ENCODE measurements at places on chromosomes 16 and 17. TPM values are rescaled to one million over a fixed set of nuclear protein-coding genes. Genes with fewer than 3 reads are reported as not detected.
A peak's percentile ranks its signal among the peaks of the same experiment; 100 is the strongest.

DNA sequence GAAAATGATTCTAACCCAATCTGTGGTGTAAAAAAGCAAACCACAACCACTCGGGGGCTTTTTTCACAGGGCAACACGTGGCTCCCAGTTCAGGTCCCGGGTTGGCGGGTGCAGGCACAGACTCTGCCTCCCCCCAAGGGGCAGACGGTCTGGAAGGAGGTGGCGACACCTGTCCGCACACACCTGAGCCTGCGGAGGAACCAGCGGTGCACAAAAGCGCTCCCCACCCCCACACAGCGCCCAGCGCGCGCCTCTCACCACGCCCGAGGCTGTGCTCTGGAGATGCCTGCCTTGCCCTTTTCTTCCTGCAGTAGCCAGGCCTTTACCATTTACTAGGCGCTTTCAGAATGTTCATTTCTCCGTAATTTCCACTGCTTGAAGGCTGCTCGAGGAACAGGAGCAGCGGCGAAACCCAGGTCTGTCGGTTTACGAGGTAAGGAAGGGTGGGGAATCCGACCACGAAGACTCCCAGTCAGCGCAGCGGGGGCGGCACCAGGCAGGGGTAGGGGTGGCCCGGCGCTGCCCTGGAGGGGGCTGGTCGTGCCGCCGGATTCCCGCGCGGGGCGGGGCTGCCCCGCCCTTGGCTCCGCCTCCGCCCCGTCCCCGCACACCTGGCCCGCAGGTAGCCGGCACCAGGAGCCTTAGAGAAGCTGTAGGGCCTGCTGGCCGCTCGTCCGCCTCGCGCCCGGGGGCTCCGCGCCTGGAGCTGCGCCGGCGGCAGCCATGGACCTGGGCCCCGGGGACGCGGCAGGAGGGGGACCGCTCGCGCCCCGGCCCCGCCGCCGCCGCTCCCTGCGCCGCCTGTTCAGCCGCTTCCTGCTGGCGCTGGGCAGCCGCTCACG, at the start of gene USP43:
TSS of gene USP43 (plus strand) at position 608 of the 842 bp plus-strand sequence. CDS start at position 724, 116 bp downstream.
- H3K4me1 ChIP-seq: no peaks in the 10 kb centered on the region
- no peaks in the 10 kb centered on the region for H3K36me3 ChIP-seq
- H3K27me3 ChIP-seq: no peaks in the 10 kb centered on the region
- peak within 1 kb of the TSS; percentile 97 for H3K27ac ChIP-seq

GRCh38 chr17:40614431-40615067, 33.1 kb downstream of the SMARCE1 start:
- H3K27ac ChIP-seq: no peak overlapping the region
- no peaks in the 10 kb centered on the region for H3K36me3 ChIP-seq
- H3K27me3 ChIP-seq: no peaks in the 10 kb centered on the region
- no peaks in the 10 kb centered on the region for H3K4me1 ChIP-seq
- no peak for DNase-seq

Gene TUBD1
- polyA plus RNA-seq: 8.4 TPM

- no peaks in the 10 kb centered on the region for H3K36me3 ChIP-seq
- no peaks in the 10 kb centered on the region for H3K27me3 ChIP-seq
- peak overlapping the region; percentile 76 for H3K27ac ChIP-seq
- peak overlapping the region; percentile 80 for H3K4me3 ChIP-seq
Measured at GRCh38 chr17:77141846-77142449, 1.2 kb downstream of the SEC14L1 start.

- H3K27me3 ChIP-seq: no peaks in the 10 kb centered on the region
- DNase-seq: peak; percentile 12
- no peaks in the 10 kb centered on the region for H3K4me1 ChIP-seq
- H3K36me3 ChIP-seq: no peaks in the 10 kb centered on the region
Measured at GRCh38 chr16:32116080-32116479, 137.0 kb upstream of the TP53TG3D start.

DNA sequence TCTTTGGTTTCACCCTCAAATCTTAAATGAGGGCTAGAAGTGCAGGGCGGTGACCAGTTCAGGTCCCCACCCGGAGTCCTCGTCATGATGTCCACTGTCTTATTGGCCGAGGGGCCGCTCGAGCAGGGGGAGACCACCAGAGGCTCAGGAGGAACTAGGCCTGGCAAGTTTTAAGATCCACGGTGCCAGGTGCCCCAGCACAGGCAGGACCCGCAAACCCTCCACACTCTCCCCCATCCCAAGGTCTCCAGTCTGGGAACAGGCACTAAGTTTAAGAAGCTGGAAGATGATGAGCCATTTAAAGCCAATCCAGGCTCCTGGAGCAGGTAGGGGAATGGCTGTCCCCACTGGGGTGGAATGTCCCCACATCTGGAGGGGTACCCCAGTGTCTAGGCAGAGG, 4.1 kb downstream of the DLX3 start:
- H3K27ac ChIP-seq: no peak overlapping the region
- H3K4me1 ChIP-seq: no peaks in the 10 kb centered on the region
- no peak for DNase-seq
- H3K4me3 ChIP-seq: no peak overlapping the region
- no peaks in the 10 kb centered on the region for H3K36me3 ChIP-seq

Gene NPIPB2
- 6.6 TPM for polyA plus RNA-seq

GRCh38 chr16:55530316-55530856, 21.5 kb downstream of the LPCAT2 start:
- H3K36me3 ChIP-seq: no peaks in the 10 kb centered on the region
- no peak for DNase-seq
- H3K4me3 ChIP-seq: no peak overlapping the region
- H3K27me3 ChIP-seq: peaks cover 4% of the 10 kb centered on the region
- H3K4me1 ChIP-seq: no peaks in the 10 kb centered on the region
- no peak overlapping the region for H3K27ac ChIP-seq

Gene NUBP2
- polyA plus RNA-seq: 55.7 TPM

DNA sequence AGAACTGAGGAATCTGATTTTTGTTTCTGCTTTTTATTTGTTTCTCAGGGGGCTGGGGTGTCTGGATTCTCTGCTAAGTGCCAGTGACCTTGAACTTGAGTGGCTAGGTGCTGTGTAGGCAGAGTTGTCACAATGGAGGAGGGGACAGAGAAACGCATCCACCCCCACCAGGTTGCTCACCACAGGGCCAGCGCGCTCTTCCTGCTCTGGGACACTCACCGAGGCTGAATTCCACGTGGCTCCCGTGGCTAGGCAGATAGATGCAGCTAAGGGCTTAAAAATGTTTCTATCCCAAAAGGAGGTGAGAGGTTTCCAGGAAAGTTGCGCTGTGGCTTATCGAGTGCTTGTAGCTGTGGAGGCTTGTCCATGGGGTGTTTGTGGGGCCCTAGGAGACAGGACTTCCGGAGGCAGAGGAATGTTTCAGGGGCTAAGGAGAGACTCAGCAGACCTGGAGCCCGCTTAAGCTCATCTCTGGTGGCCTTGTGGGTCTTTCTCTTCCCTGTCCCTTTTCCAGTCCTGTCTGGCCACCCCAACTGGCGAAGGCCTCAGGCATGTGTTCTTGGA, 36.8 kb downstream of the ADCY7 start:
- H3K36me3 ChIP-seq: no peaks in the 10 kb centered on the region
- no peak overlapping the region for H3K27ac ChIP-seq
- no peak for DNase-seq
- H3K4me1 ChIP-seq: no peaks in the 10 kb centered on the region

DNA sequence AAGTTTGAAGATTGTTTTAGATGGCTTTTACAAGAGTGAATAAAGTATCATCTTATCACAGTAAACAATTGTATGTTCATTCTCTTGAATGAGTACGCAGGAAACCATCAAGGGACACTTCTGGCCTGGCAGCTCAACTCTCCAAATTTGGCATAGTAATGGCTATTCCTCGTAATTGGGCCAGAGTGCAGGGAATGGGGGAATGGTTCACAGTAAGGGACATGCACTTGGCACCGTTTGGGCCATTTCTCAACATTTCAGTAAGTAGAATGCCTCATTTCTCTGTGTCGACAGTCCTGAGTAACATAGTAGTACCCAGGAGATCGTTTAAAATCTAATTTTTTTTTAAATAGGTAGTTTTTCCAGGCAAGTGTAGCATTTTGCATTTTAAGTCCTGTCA, 309.6 kb downstream of the KCNJ2 start:
- no peak for DNase-seq
- no peaks in the 10 kb centered on the region for H3K36me3 ChIP-seq
- H3K27me3 ChIP-seq: no peaks in the 10 kb centered on the region
- H3K4me1 ChIP-seq: no peaks in the 10 kb centered on the region
- no peak overlapping the region for H3K4me3 ChIP-seq

Gene HIGD1B
- 1.4 TPM for polyA plus RNA-seq

DNA sequence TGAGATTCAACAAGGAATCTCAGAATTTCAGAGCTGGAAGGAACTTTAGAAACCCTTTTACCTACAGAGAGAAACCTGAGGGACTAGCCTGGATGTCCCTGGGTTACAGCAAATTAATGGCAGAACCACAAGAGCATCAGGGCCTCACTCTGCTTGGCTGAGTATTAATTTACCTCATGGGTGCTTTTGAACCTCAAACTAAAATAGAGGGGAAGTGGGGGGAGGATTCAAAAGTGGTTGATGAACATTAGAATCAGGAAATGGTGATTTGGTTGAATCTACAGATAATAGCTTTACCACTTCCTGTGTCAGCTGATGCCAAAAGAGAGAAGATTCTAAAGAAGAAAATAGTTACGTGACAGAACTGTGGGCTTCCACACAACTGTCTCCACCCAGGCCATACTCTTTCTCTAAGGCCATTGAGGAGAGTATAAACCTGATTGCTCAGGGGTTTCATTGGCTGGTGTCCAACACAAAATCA, 11.3 kb upstream of the SKAP1 start:
- no peak overlapping the region for H3K27ac ChIP-seq
- no peaks in the 10 kb centered on the region for H3K27me3 ChIP-seq
- no peaks in the 10 kb centered on the region for H3K36me3 ChIP-seq
- no peak overlapping the region for H3K4me3 ChIP-seq

DNA sequence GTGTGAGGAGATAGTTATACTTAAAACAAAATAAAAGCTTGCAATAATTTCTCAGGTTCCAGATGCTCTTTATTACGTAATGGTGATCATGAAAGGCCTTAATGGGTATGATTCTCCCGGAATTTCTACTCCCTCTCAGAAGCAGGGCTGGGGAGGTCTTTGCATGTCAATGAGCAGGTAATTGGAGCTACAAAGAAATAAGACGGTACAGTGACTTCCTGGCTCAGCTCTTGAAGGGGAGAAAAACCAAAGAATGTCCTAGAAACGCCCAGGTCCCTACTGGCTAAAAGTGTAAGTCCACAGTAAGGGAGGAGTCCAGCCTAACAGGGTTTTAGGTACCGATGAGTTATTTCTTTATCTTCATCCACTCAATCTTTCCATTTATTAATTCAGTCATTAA, 390.9 kb downstream of the TMEM114 start:
- DNase-seq: no peak
- H3K4me1 ChIP-seq: no peaks in the 10 kb centered on the region
- H3K27me3 ChIP-seq: no peaks in the 10 kb centered on the region
- H3K27ac ChIP-seq: no peak overlapping the region
- H3K4me3 ChIP-seq: no peak overlapping the region

GRCh38 chr17:70158591-70158990, 10.7 kb upstream of the KCNJ2 start:
- H3K36me3 ChIP-seq: no peaks in the 10 kb centered on the region
- no peaks in the 10 kb centered on the region for H3K4me1 ChIP-seq
- H3K27ac ChIP-seq: no peak overlapping the region
- H3K27me3 ChIP-seq: no peaks in the 10 kb centered on the region
- DNase-seq: no peak
- H3K4me3 ChIP-seq: no peak overlapping the region

Gene PPY
- polyA plus RNA-seq: 57.7 TPM

DNA sequence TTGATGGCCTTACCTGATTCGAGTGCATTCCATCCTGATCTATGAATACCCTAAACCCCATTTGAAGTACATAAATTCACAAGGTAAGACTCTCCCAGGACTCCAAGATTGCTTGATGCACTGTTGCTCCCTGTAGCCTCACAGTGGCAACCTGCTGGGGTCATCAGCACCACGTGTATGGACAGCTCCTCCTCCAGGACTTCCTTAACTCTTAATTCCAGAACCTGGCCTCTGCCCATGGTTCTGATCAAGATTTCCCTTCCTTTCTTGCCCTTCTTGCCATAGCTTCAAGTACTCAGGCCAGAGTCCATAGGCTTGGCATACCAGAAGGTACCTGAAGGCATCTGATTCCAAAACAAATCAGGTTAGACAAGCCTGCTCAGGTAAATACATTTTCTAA, 34.0 kb upstream of the NLK start:
- H3K27me3 ChIP-seq: no peaks in the 10 kb centered on the region
- H3K36me3 ChIP-seq: no peaks in the 10 kb centered on the region
- no peak overlapping the region for H3K4me3 ChIP-seq

Gene HOXB1
- not detected for polyA plus RNA-seq

Gene C1QL1
- polyA plus RNA-seq: 29.3 TPM

Gene FBF1
- 24.8 TPM for polyA plus RNA-seq

Gene GLIS2
- 15.1 TPM for polyA plus RNA-seq

Gene DRG2
- polyA plus RNA-seq: 46.9 TPM

DNA sequence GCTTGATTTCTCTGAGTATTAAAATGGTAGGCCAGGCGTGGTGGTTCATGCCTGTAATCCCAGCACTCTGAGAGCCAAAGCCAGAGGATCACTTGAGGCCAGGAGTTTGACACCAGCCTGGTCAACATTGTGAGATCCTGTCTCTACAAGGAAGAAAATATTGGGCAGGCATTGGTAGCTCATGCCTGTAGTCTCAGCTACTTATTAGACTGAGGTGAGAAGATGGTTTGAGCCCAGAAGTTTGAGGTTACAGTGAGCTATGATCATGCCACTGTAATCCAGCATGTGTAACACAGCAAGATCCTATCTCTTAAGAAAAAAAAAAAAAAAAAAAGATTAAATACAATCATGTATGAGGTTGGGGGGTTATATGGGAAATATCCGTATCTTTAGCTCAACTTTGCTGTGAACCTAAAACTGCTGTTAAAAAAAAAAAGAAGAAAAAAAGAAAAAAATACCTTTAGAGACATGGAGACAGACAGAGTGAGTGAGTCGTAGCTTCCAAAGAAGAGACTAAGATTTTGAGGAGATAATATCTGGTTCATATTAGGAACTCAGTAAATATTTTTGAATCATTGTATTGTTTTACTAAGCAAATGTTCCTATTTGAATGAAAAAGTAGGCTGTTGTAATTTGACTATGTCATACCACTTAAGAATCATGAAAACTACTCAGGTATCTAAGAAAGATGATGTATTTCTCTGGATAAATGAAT, 325.7 kb upstream of the TBX2 start:
- no peaks in the 10 kb centered on the region for H3K4me1 ChIP-seq
- H3K27me3 ChIP-seq: no peaks in the 10 kb centered on the region
- H3K4me3 ChIP-seq: no peak overlapping the region
- H3K27ac ChIP-seq: no peak overlapping the region
- no peaks in the 10 kb centered on the region for H3K36me3 ChIP-seq
- no peak for DNase-seq

GRCh38 chr16:55492756-55493380, 13.9 kb downstream of the MMP2 start:
- no peaks in the 10 kb centered on the region for H3K36me3 ChIP-seq
- H3K4me3 ChIP-seq: no peak overlapping the region
- no peak overlapping the region for H3K27ac ChIP-seq
- H3K27me3 ChIP-seq: no peaks in the 10 kb centered on the region
- no peak for DNase-seq
- H3K4me1 ChIP-seq: no peaks in the 10 kb centered on the region

DNA sequence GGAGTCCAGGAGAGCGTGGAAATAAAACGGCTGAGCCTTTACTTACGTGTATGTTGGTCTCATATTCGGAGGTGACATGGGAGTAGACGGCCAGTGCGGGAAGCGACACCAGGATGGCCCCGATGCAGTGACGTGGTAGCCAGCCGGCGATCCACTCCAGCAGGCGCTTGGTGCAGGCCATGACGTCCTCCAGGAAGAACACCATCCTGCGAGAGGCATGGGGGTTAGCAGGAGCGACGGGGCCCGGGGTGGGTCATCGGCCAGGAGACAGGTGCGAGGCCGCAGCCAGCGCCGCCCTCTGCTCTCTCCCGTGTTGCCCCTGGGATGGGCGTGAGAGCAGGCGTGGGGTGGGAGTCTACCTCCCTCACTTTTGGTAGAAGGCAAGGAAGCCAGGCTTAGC, 98.6 kb upstream of the CREBBP start:
- no peak overlapping the region for H3K27ac ChIP-seq
- peaks cover 18% of the 10 kb centered on the region for H3K36me3 ChIP-seq
- no peak overlapping the region for H3K4me3 ChIP-seq
- H3K4me1 ChIP-seq: no peaks in the 10 kb centered on the region
- no peaks in the 10 kb centered on the region for H3K27me3 ChIP-seq
